Activated T-helper 1 cell treated with anti-CD3 and anti-CD28 coated beads, Interleukin-2, amount 50 U/mL, for 16 hours (primary cell): ENCODE measurements at places on chromosomes 12 and 14.

DNA sequence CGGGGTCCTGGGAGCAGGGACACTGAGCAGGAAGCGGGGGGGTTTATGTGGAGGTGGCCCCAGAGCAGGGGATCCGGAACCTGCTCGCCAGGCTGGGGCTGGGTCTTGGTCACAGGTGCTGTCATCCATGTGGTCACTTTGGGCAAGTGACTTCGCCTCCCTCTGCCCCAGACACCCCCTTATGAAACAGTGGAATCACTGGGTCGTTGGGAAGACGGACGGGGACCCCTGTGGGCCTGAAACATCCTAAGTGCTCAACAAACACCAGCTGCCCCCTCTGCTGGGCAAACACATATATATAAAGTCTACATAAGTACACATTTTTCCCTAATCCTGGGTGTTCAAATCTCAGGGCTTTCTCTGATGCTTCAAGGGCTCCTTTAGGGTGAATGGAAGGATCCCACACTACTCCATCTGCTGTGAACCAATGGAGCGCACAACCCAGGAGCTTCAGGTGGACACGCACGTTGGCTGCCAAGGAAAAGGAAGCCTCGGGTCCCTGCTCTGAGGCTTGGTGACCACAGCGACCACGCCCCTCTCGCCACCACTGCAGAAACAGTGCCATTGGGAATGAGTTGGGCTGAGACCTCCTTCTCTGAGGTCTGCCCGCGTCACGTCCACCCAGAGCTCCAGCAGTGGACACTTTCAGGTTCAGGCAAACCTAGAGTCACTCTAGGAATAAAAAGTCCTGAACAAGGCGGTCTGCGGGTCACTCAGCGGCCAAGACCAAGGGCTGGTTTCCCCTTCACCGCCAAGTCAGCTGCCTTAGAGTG is 54.6 kb downstream of the CDC42BPB start:
- DNase-seq, result no peak

GRCh38 chr12:109144224-109144623 is 27.8 kb downstream of the ACACB start:
- no peak for DNase-seq

- DNase-seq, result no peak
These were observed 414.8 kb upstream of the LMO3 start for GRCh38 chr12:17020765-17021164.

GRCh38 chr14:33848706-33849454 is 102.0 kb downstream of the EGLN3 start:
- no peak for DNase-seq

DNA sequence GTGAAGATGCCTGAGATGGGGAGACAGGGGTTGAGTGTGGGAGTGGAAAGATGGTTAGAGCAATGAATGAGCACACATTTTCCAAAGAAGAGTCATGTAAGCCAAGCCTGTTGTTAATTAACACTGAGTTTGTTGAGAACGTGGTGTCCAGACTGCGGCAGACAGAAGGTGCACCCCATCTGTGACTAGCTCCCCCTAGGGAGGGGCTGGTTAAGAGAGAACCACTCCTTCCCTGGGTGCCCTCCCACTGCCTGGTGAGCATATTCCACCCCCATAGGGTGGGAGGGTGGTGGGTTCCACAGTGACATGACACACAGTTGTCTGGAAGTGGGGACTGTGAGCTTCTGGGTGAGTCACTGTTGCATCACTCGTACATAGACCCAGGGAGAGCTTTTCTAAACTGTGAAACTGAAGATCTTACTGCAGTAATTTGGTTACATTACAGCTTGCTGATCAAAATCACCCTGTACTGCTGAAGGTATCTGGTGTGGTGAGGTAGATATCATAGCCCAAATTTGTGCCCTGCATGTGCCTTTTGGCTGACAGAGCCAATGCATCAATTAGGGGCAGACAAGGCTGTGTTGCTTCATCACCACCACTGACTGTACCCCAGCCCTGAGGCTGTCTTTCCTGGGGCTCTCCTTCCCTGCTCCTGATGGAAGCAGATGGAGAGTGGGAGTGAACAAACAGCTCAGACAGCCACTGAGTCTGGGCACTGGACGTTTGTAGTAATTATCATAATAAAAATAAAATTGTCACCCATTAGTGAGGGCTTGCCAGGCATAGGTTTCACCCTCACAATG is 150.9 kb downstream of the EMP1 start:
- DNase-seq, result peak; percentile 2

- no peak for DNase-seq
These were observed 64.4 kb downstream of the TGFB3 start for GRCh38 chr14:75917322-75917945.

DNA sequence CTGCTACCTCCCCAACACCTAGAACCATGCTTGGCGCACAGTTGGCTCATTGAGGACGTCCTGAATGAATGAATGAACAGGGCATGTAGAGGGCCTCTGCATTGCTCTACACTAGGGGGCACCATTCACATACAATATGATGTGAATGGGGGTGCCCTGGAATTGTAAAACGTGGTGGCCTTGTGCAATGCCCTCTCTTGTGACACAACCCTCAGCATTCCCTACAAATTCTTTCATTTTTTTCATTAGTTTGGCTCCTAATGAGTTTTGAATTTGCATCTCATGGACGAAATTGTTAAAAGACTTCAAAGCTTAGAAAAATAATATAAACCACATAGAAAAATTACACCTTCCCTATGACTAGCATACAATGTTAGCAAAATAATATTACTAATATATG is 2.3 kb upstream of the DIO2 start:
- DNase-seq, result no peak

- DNase-seq, result no peak
These were observed 83.4 kb downstream of the PRORP start for GRCh38 chr14:35205737-35206136.

GRCh38 chr12:1857086-1857485 is 36.7 kb downstream of the LRTM2 start:
- no peak for DNase-seq

DNA sequence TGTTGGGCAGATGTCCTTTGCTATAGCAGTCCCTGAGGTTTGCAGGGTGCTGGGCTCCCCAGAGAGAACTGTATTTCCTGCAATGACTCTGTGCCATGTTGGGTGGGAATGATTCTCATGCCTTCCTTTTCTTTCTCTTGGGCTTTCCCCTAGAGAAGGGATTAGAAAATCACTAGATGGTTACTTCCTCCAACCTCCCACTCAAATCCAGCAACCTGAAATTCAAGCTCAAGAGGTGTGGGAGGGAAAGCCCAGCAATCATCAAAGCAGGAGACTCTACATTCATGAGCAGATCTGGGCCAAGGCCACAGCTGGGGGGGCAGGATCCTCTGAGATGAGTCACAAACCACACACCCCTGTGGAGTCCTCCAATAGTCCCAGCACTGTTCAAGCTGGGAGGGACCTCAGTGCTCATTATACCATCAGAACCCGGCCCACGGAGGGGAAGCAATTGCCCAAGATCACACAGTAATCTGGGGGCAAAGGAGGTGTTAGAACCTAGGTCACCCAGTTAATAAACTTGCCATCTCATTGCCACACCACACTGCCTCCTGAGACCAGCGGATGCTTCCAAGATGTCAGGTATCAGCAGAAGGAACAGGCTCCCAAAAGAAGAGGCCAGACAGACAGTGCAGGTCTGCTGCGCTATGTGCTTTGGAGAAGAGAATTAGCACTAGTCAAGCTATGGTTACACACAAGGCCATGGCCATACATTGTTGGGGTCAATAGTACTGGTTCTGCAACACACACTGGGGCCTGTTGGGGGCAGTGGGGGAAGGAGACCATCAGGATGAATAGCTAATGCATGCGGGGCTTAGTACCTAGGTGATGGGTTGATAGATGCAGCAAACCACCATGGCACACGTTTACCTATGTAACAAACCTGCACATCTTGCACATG is 65.7 kb downstream of the TTC9 start:
- no peak for DNase-seq

DNA sequence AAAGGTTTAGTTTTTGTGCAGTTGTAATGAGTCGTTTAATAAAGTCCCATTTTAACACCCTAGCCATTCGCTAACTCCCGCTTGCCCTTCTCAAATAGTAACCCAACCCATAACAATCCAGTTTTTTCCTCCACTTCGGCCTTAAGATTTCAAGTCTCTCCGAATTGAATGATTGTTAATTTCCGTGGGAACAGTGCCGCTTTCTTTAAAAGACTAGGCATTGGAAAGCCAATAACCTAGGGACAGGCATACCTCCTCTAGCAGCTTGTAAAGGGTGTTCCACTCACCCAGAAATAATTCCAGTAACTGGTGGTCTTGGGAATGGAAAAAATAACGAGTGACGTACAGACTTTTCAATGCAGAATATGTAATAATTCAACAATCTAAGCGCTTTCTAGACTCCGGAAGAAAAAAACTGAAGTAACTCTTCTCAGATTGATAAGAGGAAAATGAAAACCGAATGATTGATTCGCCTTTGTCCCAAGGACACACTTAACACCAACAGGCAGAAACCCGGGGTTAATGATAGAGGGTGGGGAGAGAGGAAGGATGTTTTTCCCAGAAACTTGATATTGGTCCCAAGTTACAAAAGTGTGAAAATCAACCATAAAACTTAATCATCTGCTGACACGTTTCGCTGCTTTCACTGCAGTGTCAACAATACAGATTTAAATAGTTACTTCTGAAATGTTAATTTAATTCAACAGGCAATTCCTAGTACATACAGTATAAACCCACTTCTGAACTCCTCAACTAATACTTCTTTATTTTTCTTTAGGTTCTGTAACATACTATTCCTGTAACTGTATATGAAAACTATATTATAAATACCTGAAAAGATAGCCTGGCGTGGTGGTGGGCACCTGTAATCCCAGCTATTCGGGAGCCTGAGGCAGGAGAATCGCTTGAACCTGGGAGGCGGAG is 1.0 kb upstream of the SINHCAF start:
- DNase-seq, result no peak

GRCh38 chr12:49957570-49957967 is 4.1 kb upstream of the AQP5 start:
- no peak for DNase-seq

GRCh38 chr12:981961-982360 is 9.1 kb upstream of the ERC1 start:
- DNase-seq, result no peak

DNA sequence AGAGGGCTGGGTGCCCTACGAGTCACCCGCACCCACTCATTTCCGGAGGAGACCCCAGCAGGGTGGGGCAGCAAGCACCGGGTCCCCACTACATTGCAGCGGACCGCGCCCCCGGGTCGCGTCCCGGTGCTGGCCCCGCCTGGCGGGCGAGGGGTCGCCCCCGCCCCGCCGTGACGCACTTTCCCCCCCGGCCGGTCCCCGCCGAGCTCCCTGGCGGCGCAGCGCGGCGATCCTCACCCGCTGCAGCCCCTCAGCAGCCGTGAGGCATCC is 106.1 kb downstream of the PRICKLE1 start:
- no peak for DNase-seq

DNA sequence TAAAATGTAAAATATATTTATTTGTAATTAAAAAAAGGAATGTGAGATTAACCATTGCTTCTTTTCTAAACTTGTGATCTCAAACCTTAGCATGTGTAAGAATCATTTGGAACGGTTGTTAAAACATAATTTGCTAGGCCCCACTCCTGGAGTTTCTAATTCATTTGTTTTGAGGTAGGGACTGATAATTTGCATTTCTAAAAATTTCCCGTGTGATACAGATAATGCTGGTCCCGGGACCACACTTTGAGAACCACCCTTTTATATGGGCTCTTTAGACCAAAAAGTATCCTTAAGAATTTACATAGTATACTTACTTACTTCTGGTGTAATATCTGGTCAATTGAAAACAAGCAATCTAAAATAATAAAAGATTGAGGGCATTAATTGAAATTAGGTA is 10.9 kb upstream of the SYT10 start:
- no peak for DNase-seq

DNA sequence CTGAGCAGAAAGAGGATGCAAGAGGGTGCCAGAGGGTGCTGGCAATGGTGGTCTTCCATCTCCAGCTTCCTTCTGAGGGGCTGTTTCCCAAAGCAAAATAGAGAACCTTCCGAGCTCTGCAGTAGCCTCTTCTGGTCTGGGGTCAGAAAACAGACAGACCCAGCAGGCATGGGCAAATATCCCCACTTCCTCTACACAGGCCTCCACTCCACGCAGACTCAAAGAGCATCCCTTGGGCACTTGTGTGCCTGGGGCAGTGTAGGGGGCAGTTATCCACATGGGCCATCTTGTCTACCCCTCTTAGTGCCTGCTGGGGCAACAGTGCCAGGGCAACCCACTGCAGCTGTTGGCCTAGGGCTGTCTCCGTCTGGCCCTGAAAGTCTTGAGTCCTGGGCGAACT is 231.9 kb downstream of the TTC8 start:
- no peak for DNase-seq
